NCI-H1930 (cell line): ENCODE measurements at places on chromosomes 2 and 18.

DNA sequence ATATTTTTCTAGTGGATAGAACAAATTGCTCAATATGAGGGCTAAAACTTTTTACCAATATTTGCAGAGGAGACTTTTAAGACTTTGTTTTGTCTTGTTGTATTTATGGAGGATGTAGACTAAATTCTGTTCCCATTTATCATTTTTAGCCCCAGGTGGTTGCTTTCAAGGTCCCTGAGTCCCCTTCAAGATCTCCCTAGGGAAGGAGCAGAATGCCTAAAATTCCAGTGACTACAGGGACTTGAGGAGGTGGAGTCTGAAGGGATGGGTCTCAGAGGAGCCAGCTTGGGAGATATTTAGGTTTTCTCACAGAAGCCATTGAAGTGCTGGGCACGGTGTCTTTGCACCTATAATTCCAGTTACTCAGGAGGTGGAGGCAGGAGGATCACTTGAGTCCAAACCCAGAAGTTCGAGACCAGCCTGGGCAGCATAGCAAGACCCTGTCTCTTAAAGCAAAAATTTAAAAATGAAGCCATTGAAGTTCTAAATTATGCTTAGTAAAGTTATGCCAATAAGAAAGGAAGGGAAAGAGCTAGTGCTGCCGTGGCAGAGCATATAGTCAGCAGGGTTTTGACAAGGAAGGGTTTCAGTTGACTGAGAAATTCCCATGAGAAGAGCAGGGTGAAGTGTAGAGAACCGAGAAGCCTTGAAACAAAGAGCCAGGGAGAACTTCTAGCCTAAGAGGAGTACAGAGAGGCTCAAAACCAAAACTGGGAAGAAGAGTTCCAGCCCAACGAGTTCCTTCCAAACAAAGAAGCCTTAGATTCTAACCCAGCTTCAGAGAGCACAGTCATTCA is 43.4 kb downstream of the COMMD1 start:
- no peak for DNase-seq

DNA sequence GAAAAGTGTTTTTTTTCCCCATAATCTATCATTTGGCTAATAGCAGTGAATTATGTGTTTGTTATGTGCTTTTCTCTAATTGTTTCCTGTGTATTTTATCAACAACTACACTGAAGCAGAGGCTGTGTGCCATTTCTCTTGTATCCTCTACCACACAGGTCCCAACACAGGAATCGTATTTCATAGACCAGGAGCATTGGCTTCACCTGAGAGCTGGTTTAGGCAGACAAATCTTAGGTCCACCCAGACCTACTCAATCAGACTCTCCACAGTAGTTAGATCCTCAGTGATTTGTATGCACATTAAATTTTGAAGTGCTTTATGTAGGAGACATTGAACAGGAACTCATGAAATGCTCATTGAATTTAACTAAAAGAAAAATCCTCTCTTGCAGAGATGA is 109.2 kb downstream of the FSHR start:
- peak; percentile 68 for DNase-seq

GRCh38 chr18:35087726-35088125 is 46.5 kb downstream of the MAPRE2 start:
- no peak for DNase-seq

DNA sequence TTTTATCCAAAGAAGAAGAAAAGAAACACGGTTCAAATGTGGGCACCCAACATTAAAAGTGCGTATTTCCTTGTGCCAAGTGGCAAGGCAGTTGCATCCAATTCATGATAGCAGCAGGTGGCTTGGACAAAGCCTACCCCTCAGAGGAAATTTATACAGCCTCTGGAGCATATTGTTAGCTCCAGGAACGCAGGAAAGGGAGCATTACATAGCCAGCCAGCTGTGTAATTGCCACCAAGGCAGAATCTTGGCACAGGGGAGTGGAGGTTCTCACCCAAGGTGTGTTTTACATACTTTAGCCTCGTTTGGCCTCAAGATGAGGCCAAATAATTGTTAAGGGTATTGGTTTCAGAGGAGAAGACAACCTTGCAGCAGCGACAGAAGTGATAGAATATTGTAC is 526.9 kb downstream of the TMEM182 start:
- DNase-seq: no peak

DNA sequence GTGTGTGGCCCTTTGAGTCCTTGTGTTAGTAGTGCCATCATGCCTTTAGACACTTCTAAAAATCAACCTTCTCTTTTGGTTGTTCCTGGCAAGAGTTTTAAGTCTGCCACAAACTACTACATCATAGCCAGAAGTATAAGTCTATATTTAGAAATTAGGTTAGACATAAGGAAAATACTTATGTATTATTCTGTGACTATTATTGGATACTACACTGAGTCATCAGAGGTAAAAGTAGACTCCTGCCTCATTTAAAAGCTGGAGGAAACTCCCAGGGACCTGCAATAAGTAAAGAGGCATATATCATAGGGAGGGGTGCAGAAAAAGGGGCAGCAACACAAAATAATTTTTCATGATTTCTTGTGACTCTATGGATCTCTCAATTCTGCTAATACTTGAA is 99.4 kb upstream of the OSR1 start:
- DNase-seq: no peak

- DNase-seq: no peak
Measured at GRCh38 chr2:142483653-142484052, 352.8 kb upstream of the LRP1B start.

- DNase-seq: no peak
Measured at GRCh38 chr18:9775178-9775577, 67.1 kb downstream of the RAB31 start.

DNA sequence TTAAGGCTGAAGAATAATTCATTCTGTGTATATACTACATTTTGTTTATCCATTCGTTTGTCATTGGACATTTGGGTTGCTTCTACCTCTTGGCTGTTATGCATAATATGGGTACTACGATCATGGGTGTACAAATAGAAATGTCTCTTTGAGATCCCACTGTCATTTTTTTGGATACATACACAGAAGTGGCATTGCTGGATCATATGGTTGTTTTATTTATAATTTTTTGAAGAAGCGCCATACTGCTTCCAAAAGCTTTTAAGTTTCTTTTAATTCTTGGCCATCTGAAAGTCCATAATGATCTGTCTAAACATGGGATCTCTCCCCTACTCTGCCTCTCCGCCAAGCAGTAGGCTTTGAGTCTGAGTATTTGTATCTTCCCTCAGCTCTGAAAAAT is 18.6 kb downstream of the PPM1B start:
- no peak for DNase-seq

GRCh38 chr18:76463872-76464271 is 31.2 kb downstream of the ZNF516 start:
- no peak for DNase-seq

DNA sequence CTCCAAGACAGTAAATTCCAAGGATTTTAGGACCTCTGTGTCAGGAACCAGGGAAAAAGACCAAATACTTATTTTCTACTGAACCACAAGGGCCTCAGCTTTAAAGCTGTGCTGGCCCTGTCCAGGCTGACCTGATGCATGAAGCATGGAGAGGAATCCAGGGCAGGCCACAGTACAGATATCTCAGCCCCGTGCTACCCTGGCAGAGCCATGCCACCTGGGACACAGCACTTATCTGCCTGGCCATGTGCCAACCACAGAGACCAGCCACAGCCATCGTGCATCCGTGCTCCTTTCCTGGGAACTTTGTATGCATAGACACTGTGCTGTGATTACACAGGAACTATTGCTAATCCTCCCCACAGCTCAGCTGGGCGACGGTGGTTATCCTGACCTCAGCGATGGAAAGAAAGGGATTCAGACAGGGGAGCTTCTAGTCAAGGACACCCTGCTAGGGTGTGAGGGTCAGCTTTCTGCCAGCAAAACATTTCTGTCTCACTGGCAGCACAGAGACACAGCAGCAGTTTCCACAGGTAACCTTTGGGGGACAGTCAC is 687.4 kb upstream of the ID2 start:
- DNase-seq: no peak

GRCh38 chr2:58645017-58645416 is 403.9 kb upstream of the FANCL start:
- no peak for DNase-seq
